Chondrocyte (in vitro differentiated cells): ENCODE measurements at places on chromosomes 1 and 21. TPM values are rescaled to one million over a fixed set of nuclear protein-coding genes. Genes with fewer than 3 reads are reported as not detected.
A peak's percentile ranks its signal among the peaks of the same experiment; 100 is the strongest.

- H3K27me3 ChIP-seq, result no peaks in the 10 kb centered on the region
- DNase-seq, result no peak
- H3K4me3 ChIP-seq, result peak overlapping the region; percentile 97
- peaks cover 24% of the 10 kb centered on the region for H3K4me1 ChIP-seq
- H3K36me3 ChIP-seq, result no peaks in the 10 kb centered on the region
Observed at GRCh38 chr1:235161685-235162327, 756 bp upstream of the RBM34 start.

DNA sequence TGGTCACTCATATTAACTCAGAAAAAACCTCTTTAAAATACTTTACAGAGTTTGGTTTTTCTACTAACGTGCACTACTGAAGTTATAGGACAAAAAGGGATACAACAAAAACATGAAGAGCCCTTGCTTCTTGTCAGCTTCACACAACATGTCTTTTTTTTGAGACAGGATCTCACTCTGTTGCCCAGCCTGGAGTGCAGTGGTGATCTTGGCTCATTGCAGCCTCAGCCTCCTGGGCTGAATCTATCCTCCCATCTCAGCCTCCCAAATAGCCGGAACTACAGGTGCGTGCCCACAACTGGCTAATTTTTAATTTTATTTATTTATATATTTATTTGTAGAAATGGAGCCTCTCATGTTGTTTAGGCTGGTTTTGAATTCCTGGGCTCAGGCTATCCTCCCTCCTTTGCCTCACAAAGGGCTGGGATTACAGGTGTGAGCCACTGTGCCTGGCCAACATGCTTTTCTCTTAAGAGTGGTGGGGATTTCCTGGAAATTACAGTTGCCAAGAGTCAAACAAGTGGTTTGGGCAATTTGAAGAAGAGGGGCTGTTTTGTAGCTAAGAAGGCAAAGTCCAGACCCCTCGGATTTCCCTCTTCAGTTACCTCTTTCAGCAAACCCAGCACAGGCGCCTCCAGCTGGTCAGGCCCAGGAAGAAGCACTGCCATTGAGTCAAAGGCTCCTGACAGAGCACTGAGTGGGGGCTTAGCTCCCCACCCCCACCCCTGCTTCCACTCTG, 6.4 kb upstream of the SMPDL3B start:
- H3K36me3 ChIP-seq, result no peaks in the 10 kb centered on the region
- no peaks in the 10 kb centered on the region for H3K4me1 ChIP-seq
- H3K27me3 ChIP-seq, result no peaks in the 10 kb centered on the region
- no peak overlapping the region for H3K4me3 ChIP-seq
- H3K27ac ChIP-seq, result no peak overlapping the region

- H3K27ac ChIP-seq, result no peak overlapping the region
- peaks cover 5% of the 10 kb centered on the region for H3K36me3 ChIP-seq
- no peak for DNase-seq
- H3K4me1 ChIP-seq, result peaks cover 6% of the 10 kb centered on the region
- no peaks in the 10 kb centered on the region for H3K27me3 ChIP-seq
- no peak overlapping the region for H3K4me3 ChIP-seq
Observed at GRCh38 chr1:97505289-97505688, 415.5 kb downstream of the DPYD start.

DNA sequence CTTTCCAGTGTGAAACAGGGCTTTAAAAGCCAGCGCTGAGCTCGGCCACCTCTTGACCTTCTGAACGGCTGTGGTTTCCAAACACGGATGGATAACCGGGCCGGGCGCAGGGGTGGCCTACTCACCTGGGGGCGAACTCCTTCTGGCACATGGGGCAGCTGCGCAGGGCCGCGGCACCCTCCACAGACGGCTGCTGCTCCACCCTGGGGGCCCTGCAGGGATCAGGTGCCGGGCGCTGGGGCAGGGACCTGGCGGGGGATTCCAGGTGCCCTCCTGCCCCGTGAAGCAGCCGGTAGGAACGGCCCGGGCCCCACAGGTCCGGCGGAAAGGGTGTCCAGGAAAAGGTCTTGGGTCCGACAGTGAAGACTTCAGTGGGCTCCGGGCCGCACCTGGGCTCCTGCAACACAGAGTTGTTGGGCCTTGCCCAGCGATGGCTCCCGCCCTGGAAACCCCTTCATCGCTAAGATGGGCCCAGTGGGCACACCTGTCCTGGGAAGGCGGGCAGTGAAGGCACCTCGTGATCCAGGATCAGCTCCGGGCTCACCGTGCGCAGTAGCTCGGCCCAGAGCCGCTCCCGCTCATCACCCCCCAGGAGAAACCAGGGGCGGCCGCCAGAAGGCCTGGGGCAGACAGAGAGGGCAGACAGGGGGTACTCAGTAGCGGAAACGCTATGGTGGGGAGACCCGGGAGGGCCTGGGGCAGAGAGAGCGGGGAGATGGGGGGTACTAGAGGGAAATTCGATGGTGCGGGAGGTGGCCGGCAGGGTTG, 874 bp downstream of the FAAP20 start:
- H3K27ac ChIP-seq, result no peak overlapping the region
- peaks cover 33% of the 10 kb centered on the region for H3K4me1 ChIP-seq
- no peaks in the 10 kb centered on the region for H3K36me3 ChIP-seq
- H3K27me3 ChIP-seq, result no peaks in the 10 kb centered on the region

DNA sequence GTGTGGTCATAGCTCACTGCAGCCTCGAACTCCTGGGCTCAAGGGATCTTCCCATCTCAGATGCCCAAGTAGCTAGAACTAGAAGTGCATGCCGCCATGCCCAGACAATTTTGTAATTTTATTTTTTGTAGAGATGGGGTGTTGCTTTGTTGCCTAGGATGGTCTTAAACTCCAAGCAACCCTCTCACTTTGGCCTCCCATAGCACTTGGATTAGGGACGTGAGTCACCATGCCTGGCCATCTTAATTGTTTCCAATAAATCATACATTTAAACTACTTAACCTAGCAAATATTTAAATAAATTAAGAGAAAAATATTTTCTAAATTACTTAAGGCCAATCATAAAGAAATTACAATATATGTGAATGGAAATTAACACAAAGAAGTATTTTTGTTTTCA, 35.1 kb upstream of the ADGRL4 start:
- no peaks in the 10 kb centered on the region for H3K27me3 ChIP-seq
- no peak overlapping the region for H3K4me3 ChIP-seq
- peaks cover 27% of the 10 kb centered on the region for H3K4me1 ChIP-seq
- no peaks in the 10 kb centered on the region for H3K36me3 ChIP-seq
- no peak overlapping the region for H3K27ac ChIP-seq

GRCh38 chr1:20083178-20083944, 13.4 kb downstream of the PLA2G5 start:
- no peaks in the 10 kb centered on the region for H3K36me3 ChIP-seq
- no peak overlapping the region for H3K27ac ChIP-seq
- DNase-seq, result no peak
- H3K4me3 ChIP-seq, result no peak overlapping the region
- H3K27me3 ChIP-seq, result peaks cover 10% of the 10 kb centered on the region

GRCh38 chr21:25790878-25791204, 56.1 kb downstream of the GABPA start:
- H3K27ac ChIP-seq, result no peak overlapping the region
- peaks cover 8% of the 10 kb centered on the region for H3K27me3 ChIP-seq
- H3K36me3 ChIP-seq, result no peaks in the 10 kb centered on the region
- H3K4me3 ChIP-seq, result no peak overlapping the region

- H3K27me3 ChIP-seq, result no peaks in the 10 kb centered on the region
- peaks cover 33% of the 10 kb centered on the region for H3K4me1 ChIP-seq
- H3K4me3 ChIP-seq, result peak overlapping the region; percentile 90
- no peak for DNase-seq
- H3K36me3 ChIP-seq, result no peaks in the 10 kb centered on the region
- H3K27ac ChIP-seq, result peak overlapping the region; percentile 90
Observed at GRCh38 chr1:179955287-179955680, 674 bp downstream of the CEP350 start.

DNA sequence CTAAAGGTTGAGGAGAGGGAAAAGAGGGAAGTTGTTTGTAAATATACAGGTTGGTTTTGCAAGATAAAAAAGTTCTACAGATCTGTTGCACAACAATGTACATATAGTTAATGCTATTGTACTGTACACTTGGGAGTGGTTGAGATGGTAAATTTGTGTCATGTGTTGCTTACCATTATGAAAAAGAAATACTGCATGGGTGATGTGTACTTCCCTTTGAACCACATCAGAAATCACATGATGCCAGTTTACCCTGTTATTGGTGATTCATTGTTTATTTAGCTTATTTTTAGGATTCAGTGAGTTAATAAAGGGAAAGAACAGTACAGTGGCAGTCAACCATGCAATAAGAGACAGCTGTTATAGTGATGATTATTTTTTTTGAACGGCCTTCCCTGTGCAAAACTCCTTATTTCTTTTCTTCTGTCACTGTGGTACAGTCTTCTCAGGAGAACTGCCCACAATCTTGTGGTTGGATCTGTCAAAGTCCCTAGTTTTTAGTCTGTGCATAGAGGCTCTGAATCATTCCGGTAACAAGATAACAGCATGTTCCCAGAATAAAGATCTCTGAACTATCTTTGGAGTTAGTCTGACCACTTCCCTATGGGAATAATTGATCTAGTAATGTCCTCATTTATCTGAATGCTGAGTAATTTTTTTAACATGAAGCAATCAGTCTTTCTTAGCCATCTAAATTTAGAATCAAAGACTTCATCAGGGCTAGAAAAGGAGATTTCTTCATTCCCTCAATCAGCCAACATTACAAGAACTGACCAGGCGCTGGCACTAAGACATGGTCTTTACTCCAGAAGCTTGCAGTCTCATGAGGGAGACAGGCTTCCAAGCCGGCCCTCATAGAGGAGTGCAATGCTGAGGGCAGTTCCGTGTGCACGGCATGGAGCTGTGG, 84.2 kb downstream of the SH3GLB1 start:
- no peak for DNase-seq
- no peak overlapping the region for H3K4me3 ChIP-seq
- H3K4me1 ChIP-seq, result peaks cover 33% of the 10 kb centered on the region
- H3K27ac ChIP-seq, result peak overlapping the region; percentile 94
- no peaks in the 10 kb centered on the region for H3K27me3 ChIP-seq
- H3K36me3 ChIP-seq, result peaks cover 2% of the 10 kb centered on the region

DNA sequence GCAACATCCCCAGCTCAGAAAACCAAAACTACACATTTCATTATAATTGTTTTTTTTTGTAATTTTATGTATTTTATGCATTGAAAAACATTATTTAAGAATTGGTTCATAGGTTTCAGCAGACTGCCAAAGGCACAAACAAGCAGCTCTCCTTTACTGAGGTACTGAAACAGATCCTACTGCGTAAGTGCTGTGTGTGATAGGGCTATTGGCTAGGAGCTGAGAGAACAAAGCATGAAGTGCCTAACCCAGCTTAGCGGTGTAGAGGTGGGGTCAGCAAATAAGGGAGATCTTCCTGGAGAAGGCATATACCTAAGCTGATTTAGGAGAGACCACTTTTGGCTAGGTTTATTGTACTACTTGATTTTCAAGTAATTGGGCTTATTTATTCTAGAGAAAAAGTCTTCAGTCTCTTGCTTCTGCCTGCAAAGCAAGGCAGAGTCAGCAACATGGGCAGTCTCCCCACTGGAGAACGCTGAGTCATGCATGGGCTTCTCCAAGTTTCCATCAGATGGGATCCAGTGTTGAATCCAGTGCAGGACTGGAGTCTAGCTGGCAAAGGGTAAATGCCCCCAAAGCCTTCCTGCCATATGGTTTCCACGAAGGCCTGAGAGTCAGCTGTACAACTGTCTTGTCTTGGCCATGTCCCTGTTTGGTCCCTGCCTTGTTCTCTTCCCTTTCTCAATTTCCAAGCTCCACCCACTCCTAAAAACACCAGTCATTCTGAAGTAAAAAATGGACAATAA, 18.0 kb upstream of the YTHDF2 start:
- peaks cover 12% of the 10 kb centered on the region for H3K36me3 ChIP-seq
- H3K4me3 ChIP-seq, result no peak overlapping the region
- no peak for DNase-seq
- no peaks in the 10 kb centered on the region for H3K27me3 ChIP-seq

- no peak overlapping the region for H3K4me3 ChIP-seq
- peak; percentile 35 for DNase-seq
- H3K36me3 ChIP-seq, result no peaks in the 10 kb centered on the region
- no peak overlapping the region for H3K27ac ChIP-seq
- H3K4me1 ChIP-seq, result no peaks in the 10 kb centered on the region
- H3K27me3 ChIP-seq, result no peaks in the 10 kb centered on the region
Observed at GRCh38 chr21:30689822-30690221, 28.8 kb downstream of the KRTAP21-3 start.

- DNase-seq, result no peak
- no peak overlapping the region for H3K27ac ChIP-seq
Observed at GRCh38 chr1:57485643-57486042, 61.8 kb upstream of the DAB1 start.

- H3K36me3 ChIP-seq, result peaks cover 7% of the 10 kb centered on the region
- no peak overlapping the region for H3K4me3 ChIP-seq
- no peak overlapping the region for H3K27ac ChIP-seq
- H3K27me3 ChIP-seq, result no peaks in the 10 kb centered on the region
- peaks cover 36% of the 10 kb centered on the region for H3K4me1 ChIP-seq
Observed at GRCh38 chr1:116567790-116568661, 2.8 kb downstream of the CD58 start.

- H3K27me3 ChIP-seq, result peaks cover 31% of the 10 kb centered on the region
- no peak overlapping the region for H3K4me3 ChIP-seq
- H3K27ac ChIP-seq, result no peak overlapping the region
- H3K4me1 ChIP-seq, result no peaks in the 10 kb centered on the region
Observed at GRCh38 chr1:95304803-95305202, 70.8 kb downstream of the RWDD3 start.

DNA sequence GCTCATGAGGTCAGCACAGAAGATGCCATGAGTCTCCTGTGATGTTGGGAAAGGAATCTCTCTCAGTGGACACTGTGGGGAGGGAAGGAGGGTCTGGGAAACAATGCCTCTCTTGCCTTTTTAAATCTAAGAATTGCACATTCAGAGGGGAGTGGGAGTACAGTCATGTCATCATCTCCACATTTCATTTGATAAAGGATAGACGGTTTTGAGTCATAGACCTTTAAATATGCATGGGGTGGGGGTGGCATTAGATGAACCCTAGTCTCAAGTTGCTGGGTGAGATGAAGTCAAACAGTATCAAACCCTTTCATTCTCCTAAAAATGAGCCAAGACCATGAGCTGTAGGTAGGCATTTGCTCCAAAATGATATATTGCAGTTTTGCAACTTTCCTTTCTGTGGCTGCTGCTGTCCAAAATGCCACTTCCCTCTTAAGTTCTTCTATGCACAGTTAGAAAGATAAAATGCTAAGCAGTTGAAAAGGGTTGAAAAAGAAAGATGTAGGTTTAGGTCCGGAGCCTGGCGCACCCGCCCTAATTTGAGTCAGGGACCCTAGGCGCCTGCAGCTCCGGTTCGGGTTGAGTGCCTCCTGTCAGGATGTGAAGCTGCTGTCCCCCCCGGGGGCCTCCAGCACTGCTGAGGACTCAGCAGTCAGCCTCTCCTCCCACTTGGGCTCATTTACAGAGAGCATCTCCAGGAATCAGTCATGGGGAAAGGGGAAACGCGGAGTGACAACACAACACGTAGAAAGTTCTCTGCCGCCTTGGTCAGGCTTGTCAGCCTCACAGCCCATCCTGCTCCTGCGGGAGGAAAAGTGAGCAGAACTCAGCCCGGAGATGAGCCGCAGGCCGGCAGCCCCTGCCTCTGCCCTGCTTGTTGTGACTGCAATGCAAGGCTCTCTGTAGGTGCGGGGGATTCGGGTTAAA, 479.3 kb upstream of the RUNX1 start:
- no peak for DNase-seq
- no peaks in the 10 kb centered on the region for H3K27me3 ChIP-seq
- no peak overlapping the region for H3K27ac ChIP-seq
- H3K4me1 ChIP-seq, result peaks cover 26% of the 10 kb centered on the region
- no peak overlapping the region for H3K4me3 ChIP-seq

The EPHA10 gene
- total RNA-seq, result 0.37 TPM in 1 of 3 replicates, not detected in the others

The RAB42 gene
- 1.3 to 2.6 TPM (median 2.3 TPM) in 3 replicates for total RNA-seq

The C1QC gene
- not detected in 3 replicates for total RNA-seq

The SPRR3 gene
- not detected in 3 replicates for total RNA-seq

The C1orf105 gene
- not detected in 3 replicates for total RNA-seq

The ITPKB gene
- 13.3 to 13.7 TPM (median 13.4 TPM) in 3 replicates for total RNA-seq

The PRAMEF18 gene
- not detected in 3 replicates for total RNA-seq

The RORC gene
- not detected in 3 replicates for total RNA-seq

The PROK1 gene
- total RNA-seq, result not detected in 3 replicates
